Neuronal stem cell (in vitro differentiated cells): ENCODE measurements at places on chromosomes 12 and 14.

GRCh38 chr14:66426451-66426850 is 59.7 kb upstream of the CCDC196 start:
- H3K4me3 ChIP-seq, result no peak overlapping the region
- H3K4me1 ChIP-seq, result no peaks in the 10 kb centered on the region
- no peak for DNase-seq
- H3K27me3 ChIP-seq, result no peaks in the 10 kb centered on the region
- H3K27ac ChIP-seq, result no peak overlapping the region

DNA sequence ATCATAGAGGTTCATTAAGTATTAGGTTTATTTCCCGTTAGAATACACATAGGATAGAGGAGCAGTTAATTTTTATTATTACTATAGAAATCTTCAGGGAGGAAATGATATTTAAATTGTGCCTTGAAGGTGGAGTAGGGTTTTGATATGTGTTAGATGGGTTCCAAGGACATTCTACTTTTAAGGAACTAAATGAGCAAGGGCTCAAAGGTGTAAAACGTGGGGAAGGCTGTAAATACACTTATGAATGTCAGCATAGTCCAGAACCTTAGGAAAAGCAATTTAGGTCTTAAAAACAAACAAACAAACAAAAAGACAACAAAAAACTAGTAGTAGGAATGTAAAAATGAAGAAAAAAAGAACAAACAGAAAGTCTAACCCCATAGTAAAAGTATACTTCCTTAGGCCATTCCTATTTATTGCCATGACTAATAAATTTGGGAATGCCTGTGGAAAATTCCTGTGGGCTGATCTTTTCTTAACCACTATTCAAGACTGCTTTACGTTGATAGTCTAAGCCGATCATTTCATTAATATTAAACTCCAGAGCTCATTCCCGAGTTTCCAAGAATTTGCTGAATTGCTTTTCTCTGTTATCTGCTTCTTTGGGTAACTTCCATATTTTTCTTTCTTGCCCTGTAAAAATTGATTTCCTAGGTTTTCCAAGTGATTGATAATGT is 180.3 kb downstream of the RAD51B start:
- DNase-seq, result no peak
- H3K27ac ChIP-seq, result no peak overlapping the region
- no peak overlapping the region for H3K4me3 ChIP-seq
- H3K4me1 ChIP-seq, result no peaks in the 10 kb centered on the region
- no peaks in the 10 kb centered on the region for H3K27me3 ChIP-seq

GRCh38 chr14:24838945-24839616 is 205.1 kb upstream of the GZMB start:
- no peak overlapping the region for H3K4me3 ChIP-seq
- no peaks in the 10 kb centered on the region for H3K27me3 ChIP-seq
- H3K27ac ChIP-seq, result no peak overlapping the region

- H3K27me3 ChIP-seq, result no peaks in the 10 kb centered on the region
- no peak overlapping the region for H3K27ac ChIP-seq
- no peak overlapping the region for H3K4me3 ChIP-seq
- peaks cover 3% of the 10 kb centered on the region for H3K4me1 ChIP-seq
These were observed 152.8 kb downstream of the RIMBP2 start for GRCh38 chr12:130563323-130563722.

DNA sequence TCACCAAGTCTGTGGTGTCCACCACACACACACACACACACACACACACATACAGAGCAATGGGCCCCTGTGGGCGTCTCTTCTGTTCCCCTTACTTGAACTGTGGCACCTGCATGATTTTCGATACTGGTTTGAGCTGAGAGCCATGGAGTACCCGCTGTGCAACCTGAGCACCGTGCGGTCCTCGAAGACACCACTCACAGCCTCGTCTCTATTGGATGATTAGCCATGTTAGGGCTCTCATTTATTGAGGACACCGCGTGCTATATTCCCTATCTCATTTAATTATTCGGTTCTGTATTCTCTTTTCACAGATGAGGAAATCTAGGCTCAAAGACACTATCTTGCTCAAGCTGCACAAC is 623 bp upstream of the C14orf132 start:
- H3K4me3 ChIP-seq, result peak overlapping the region; percentile 74
- no peak for DNase-seq
- peaks cover 25% of the 10 kb centered on the region for H3K36me3 ChIP-seq
- H3K27ac ChIP-seq, result no peak overlapping the region
- peaks cover 2% of the 10 kb centered on the region for H3K27me3 ChIP-seq

GRCh38 chr12:31491841-31492598 is 98.9 kb downstream of the DENND5B start:
- H3K36me3 ChIP-seq, result no peaks in the 10 kb centered on the region
- no peak overlapping the region for H3K4me3 ChIP-seq
- H3K4me1 ChIP-seq, result peaks cover 5% of the 10 kb centered on the region
- H3K27me3 ChIP-seq, result no peaks in the 10 kb centered on the region

DNA sequence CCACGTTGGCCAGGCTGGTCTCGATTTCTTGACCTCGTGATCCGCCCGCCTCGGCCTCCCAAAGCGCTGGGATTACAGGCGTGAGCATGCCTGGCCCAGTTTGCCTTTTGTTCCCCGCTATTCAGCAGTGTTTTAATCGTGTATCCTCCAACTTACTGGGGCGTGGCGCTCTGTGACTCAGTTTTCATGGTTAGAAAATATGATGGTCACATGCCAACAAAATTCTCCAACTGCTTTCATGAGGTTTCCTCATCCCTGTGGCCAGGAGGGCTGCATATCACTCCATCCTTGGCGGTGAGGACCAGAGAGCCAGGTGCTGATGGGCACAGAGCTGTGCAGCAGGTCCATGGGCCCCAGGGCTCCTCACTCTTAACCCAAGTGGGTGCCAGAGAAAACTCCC is 33.0 kb upstream of the PRMT8 start:
- H3K27ac ChIP-seq, result no peak overlapping the region
- H3K27me3 ChIP-seq, result peaks cover 19% of the 10 kb centered on the region
- H3K4me1 ChIP-seq, result peaks cover 11% of the 10 kb centered on the region
- no peak for DNase-seq

- no peaks in the 10 kb centered on the region for H3K36me3 ChIP-seq
- no peaks in the 10 kb centered on the region for H3K27me3 ChIP-seq
- H3K27ac ChIP-seq, result no peak overlapping the region
- DNase-seq, result no peak
- no peaks in the 10 kb centered on the region for H3K4me1 ChIP-seq
These were observed 187.3 kb downstream of the MIPOL1 start for GRCh38 chr14:37384870-37385596.

GRCh38 chr12:93127582-93128331 is 198.7 kb upstream of the EEA1 start:
- no peak overlapping the region for H3K4me3 ChIP-seq
- H3K4me1 ChIP-seq, result no peaks in the 10 kb centered on the region
- no peaks in the 10 kb centered on the region for H3K36me3 ChIP-seq

- peaks cover 9% of the 10 kb centered on the region for H3K36me3 ChIP-seq
- no peaks in the 10 kb centered on the region for H3K4me1 ChIP-seq
- H3K27me3 ChIP-seq, result peaks cover 2% of the 10 kb centered on the region
- no peak overlapping the region for H3K4me3 ChIP-seq
These were observed 90.2 kb downstream of the TTLL5 start for GRCh38 chr14:75751296-75751695.

DNA sequence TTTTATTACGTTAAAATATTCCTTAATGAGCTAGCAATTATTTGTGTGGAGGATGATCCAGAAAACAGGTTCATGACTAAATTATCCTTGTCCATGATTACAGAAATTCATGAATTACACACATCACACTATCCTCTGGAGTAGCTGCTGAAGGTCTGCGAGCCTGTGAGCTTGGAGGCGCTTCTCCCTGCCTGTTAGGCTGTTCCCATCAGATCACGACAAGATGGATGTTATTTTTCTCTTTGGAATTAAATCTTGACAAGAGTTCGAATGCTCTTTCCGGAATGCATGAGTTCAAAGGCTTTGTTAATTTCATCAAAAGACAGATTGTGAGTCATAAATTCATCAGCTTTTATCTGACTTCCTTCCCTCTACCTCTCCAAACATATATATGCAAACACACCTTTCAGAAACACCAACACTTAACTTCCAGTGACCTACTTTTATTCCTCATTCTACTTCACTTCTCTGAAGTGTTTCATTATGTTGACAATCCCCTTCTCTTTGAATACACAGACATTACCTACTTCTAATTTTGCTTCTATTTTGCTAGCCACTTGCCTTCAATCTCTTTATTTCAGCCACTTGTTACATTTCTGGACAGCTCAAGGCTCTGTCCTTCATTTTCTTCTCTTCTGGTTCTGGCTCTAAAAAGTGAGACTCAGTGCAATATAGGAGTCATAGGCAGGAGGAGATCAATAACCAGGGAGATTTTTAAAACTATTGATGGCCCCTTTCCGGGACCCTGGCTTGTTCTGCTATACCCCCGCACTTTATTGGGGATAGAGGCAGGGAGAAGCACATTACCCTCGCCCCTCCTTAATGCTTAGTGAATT is 274.6 kb downstream of the BTG1 start:
- H3K27ac ChIP-seq, result no peak overlapping the region
- DNase-seq, result no peak
- H3K27me3 ChIP-seq, result no peaks in the 10 kb centered on the region
- H3K4me3 ChIP-seq, result no peak overlapping the region
- H3K4me1 ChIP-seq, result no peaks in the 10 kb centered on the region

GRCh38 chr14:34007902-34008301 is 57.0 kb upstream of the EGLN3 start:
- H3K36me3 ChIP-seq, result no peaks in the 10 kb centered on the region
- no peak overlapping the region for H3K27ac ChIP-seq
- H3K4me1 ChIP-seq, result no peaks in the 10 kb centered on the region

DNA sequence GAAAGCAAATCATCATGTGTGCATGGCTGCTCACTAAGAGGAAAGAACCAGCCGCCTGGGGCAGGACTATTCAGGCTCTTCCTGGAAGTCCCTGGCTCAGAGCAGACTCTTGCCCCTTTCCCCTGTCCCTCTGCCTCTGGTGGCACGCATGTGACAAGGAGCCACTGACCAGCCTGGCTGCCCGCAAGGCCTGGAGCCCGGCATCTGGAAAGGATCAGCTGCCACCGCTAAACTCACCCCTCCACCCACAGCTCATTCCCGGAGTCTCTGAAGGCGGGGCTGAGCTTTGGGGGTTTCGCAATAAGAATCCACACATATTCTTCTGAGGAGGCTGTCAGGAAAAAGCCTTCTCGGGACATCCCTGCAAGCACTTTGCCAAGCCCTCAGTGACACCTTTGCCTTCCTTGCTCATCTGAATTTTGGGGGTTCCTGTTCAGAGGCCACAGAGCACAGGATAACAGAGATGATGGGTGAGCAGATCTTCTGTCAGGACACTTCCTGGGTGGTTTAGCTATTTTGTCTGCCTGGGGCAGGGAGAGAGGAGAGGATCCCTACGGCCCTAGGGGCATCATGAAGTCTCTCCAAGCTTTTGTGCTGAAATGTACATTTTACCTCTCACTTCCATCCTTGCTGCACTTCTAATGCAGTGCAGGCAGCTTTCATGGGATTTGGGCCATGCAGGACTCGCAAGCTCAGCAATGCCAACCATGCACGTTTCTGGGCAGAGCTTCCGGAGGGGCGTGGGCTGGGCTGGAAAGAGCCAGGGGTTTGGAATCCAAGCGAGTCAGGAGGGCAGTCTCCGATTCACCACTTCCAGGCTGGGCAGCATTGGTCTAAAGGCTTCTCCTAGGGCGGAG is 124.8 kb upstream of the MAP1LC3B2 start:
- no peaks in the 10 kb centered on the region for H3K27me3 ChIP-seq
- H3K4me3 ChIP-seq, result no peak overlapping the region
- DNase-seq, result no peak
- no peaks in the 10 kb centered on the region for H3K36me3 ChIP-seq

GRCh38 chr14:76430017-76430416 is 54.1 kb downstream of the ESRRB start:
- H3K27me3 ChIP-seq, result no peaks in the 10 kb centered on the region
- H3K4me3 ChIP-seq, result no peak overlapping the region
- no peaks in the 10 kb centered on the region for H3K36me3 ChIP-seq
- no peak overlapping the region for H3K27ac ChIP-seq
- no peak for DNase-seq

- peak; percentile 12 for DNase-seq
- H3K27ac ChIP-seq, result no peak overlapping the region
- no peaks in the 10 kb centered on the region for H3K4me1 ChIP-seq
These were observed 254.7 kb downstream of the IPO8 start for GRCh38 chr12:30440826-30441602.

DNA sequence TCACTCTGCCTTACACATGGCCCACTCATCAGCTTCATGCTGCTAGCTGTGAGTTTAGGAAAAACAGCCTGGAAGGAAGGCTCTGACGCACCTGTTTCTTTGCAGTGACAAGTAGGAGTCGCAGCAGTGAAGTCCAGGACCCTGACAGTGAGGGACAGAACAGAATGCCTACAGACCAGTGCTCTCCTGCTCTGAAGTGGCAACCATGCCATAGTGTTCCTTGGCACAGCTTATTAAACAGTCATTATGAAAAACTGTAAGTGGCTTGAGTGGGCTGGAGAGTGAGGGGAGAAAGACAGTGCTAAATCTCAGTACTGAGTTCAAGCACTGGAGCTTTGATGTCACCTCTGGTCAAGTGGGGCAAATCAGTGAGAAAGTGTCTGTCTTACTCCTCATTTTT is 61.7 kb downstream of the MYRFL start:
- H3K4me3 ChIP-seq, result no peak overlapping the region
- no peaks in the 10 kb centered on the region for H3K27me3 ChIP-seq
- H3K27ac ChIP-seq, result no peak overlapping the region
- H3K4me1 ChIP-seq, result peaks cover 4% of the 10 kb centered on the region

- H3K4me1 ChIP-seq, result peaks cover 3% of the 10 kb centered on the region
- no peaks in the 10 kb centered on the region for H3K36me3 ChIP-seq
- H3K4me3 ChIP-seq, result no peak overlapping the region
- no peak overlapping the region for H3K27ac ChIP-seq
- DNase-seq, result no peak
- no peaks in the 10 kb centered on the region for H3K27me3 ChIP-seq
These were observed 19.6 kb upstream of the TMEM106C start for GRCh38 chr12:47943623-47944340.

DNA sequence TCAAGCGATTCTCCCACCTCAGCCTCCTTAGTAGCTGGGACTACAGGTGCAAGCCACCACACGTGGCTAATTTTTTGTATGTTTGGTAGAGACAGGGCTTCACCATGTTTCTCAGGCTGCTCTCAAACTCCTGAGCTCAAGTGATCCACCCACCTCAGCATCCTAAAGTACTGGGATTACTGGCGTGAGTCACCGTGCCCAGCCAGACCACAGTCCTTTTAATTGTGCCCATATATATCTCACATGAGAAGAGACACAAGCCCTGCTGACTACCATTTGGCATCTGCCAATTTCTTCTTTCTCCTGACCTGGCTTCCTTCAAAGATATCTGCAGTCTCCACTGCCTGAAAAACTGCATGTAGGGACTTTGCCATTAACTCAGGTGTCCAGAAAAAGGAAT is 142.5 kb downstream of the DPY19L2 start:
- H3K4me1 ChIP-seq, result no peaks in the 10 kb centered on the region
- no peak overlapping the region for H3K27ac ChIP-seq
- no peaks in the 10 kb centered on the region for H3K36me3 ChIP-seq
- H3K27me3 ChIP-seq, result no peaks in the 10 kb centered on the region

- peaks cover 33% of the 10 kb centered on the region for H3K36me3 ChIP-seq
- no peak for DNase-seq
- H3K4me1 ChIP-seq, result no peaks in the 10 kb centered on the region
- no peak overlapping the region for H3K4me3 ChIP-seq
- H3K27ac ChIP-seq, result no peak overlapping the region
These were observed 68.6 kb downstream of the ACTN1 start for GRCh38 chr14:68910540-68910939.
